ENCODE measurements at places on chromosomes 2 and 18. TPM values are rescaled to one million over a fixed set of nuclear protein-coding genes. Genes with fewer than 3 reads are reported as not detected.

L3MBTL4 gene
- 3.8 TPM for total RNA-seq

MYO1B gene
- total RNA-seq = 78.2 TPM

TDRD15 gene
- total RNA-seq = not detected

DNA sequence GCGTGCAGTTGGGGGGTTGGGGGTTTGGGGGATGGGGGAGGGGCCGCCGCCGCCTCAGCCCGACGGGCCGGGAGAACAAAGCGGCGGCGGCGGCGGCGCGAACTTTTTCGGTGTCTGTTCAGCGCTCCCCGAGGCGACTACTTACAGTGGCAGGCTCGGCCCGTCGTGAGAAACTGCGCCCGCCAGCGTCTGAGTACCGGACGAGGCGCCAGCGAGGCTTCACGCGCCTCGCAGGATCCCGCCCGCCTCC lies 172 bp downstream of the PRKD3 start:
- no peak for DNase-seq

GRCh38 chr2:88600038-88600465 lies 27.2 kb downstream of the EIF2AK3 start:
- peak; percentile 72 for DNase-seq

DNA sequence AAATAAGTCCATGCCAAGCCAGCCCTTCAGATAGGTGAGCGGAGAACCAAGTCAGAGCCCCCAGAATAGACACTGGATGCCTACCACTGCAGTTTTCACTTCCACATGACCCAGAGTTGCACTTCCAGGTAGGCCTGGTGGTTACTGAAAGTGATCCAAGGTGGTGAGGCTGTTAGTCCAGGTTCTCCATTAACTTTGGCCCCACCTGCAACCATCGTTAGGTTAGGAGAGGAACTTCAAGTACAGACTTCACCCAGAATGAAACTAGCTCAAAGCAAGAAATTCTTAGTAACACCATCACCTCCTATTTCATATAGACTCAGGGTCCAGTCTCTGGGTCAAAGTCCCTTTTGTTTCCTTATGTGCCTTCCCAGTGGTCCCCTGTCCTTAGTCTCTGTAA lies 293.1 kb upstream of the ID2 start:
- DNase-seq = peak; percentile 39

DNA sequence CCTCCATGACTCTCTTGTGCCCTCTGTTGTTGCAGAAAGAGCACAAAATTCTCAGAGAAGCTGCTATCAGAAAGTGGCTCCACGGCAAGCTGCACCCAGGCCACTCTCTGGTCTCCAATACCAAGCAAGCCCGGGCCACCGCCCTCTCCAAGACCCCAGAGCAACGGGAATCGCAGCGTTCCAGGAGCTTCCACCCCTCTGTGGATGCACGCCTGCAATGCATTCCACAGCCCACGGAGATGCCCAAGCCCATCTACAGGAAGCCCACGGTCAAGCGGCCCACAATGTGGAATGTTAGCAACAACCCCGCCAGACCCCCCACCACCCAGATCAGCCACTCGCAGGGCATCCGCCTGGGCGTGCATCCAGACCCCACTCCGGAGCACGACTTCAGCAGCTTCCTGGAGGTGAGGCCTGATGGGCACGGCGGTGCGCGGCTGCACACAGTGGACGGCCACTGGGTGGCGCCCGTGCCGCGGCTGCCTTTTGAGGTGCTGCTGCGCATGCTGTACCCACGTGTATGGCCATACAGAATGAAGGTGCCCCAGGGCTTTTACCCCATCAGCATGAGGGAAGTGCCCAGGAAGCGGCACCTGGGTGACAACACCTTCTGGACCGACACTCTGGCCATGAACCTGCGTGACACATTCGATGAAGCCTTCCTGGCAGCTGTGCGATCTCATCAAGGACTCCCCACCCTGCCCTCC lies 6.3 kb downstream of the ANKRD53 start:
- DNase-seq = peak; percentile 69

GRCh38 chr18:58838165-58838860 lies 26.4 kb upstream of the ZNF532 start:
- no peak for DNase-seq

DNA sequence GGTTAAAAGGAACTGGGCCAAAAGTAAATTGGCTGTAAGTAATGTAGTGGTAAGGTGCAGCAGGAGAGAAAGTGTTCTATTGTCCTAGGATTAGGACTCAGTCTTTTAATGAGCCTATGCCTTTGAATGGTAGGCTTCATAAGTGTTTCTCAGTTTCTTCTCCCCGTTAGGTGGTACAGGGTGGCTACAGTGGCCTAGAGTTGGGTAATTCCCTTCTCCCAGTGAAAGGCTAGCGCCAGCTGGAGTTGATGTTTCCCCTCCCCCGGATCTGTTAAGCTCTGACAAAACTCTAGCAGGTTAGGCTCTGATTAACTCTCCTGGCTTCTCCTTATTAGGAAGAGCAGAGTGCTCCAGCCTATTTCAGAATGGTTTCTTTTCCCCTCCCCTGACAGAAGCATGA lies 127.7 kb downstream of the DNAH6 start:
- DNase-seq = no peak

- no peak for DNase-seq
Observed at GRCh38 chr2:232901736-232902578, 31.9 kb downstream of the SNORC start.
